ENCODE measurements at places on chromosomes 1 and 21.

- DNase-seq, result no peak
Measured at GRCh38 chr1:117732065-117732797, 126.4 kb downstream of the TENT5C start.

DNA sequence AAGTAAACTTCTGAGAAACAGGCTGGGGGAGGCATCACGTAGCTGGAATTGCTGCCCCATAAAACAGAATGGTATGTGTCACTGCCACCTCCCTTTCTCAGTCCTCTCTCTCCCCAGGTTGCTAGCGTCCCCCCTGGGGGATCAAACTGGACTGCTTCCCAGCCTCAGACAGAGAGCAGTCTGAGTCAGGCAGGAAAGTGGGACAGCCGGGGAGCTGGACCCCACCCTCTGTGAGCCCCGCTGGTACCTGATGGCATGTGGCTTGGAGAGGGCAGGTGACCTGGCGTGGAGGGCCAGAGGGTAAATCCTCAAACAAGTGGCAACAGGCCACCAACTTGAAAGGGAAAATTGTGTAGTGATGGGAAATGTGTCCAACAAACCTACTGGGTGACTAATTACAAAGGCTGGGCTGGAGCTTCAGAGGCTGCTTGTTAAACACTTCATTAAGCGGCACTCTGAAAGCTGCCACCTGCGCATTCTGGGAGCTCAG lies 1.0 kb upstream of the SFN start:
- no peak for DNase-seq

DNA sequence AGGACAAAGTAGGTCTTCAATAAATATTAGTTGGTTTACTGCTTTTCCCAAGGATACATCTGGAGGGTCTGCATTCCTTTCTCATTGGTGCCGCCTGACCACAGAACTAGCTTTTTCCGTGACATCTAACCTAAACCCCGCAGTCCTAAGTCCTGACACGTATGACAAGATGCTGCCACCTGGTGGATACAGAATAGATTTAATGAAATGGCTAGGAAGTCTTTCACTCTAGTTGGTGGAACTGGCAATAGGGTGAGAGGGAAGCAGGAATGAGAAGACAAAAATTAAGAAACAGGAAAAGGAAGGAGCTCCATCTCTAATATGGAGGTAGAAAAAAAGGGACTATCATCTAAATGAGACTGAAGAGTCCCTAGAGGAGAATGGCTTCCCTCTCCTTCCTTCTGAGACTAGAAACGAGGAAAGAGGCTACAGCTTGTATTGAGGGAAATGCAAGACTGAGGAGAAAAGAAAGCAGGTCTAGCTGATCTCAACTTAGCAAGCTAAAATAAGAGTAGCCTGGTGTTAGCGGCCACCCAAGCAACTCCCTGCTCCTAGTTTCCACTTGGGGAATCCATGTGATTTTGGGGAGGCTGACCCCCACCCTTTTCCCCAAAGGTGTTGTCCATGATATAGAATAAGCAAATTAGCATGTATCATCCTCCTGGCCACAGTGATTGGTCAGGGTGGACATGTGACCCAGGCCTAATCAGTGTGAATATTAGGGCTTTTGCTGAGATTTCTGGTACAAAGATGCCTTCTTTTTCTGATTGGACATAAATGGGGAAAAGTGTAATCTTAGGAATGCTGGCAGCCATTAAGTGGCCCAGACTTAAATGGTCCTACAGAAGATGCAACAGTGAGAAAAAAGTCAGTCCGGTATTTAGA lies 5.9 kb downstream of the RFX5 start:
- peak; percentile 56 for DNase-seq

DNA sequence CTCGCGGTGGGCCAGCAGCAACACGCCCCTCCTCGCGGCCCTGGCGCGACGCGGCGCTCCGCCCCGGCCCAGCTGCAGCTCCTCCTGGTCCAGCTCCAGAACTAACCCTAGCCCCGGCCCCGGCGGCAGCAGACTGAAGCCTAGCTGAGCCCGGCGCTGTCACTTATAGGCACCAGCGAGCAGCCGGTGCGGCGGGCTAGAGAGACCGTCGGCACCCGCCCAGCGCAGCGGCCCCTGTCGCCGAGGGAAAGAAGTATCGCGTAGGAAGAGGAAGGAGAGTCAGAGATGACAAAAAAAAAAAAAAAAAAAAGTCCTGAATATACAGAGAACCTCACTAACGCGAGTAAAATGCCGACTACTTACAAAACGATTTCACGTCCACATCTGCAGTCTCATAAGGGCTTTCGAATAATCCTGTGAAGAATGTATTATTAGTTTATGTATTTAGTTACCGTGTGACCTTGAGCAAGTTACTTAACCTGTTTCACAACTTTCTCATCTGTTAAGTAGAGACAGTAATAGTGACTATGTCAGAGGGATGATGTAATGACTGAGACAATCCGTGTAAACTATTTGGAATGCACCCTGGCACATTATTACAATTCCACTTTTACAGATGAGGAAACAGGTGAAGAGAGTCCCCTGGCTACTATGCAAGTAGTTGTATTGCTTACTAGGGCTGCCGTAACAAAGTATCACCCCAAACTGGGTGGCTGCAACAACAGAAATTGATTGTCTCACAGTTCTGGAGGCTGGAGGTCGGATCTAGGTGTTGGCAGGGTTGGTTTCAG lies at the start of gene SLC9A1:
Gene SLC9A1 (minus strand): TSS at position 135 of the 791 bp plus-strand sequence. CDS start 791 bp downstream, outside the sequence.
- peak; percentile 91 for DNase-seq

- peak; percentile 80 for DNase-seq
Measured at GRCh38 chr1:33367485-33368405, 46.8 kb upstream of the A3GALT2 start.

GRCh38 chr1:241413386-241413785 lies 56.4 kb upstream of the RGS7 start:
- no peak for DNase-seq

GRCh38 chr1:10325521-10325920 lies 73.3 kb upstream of the PGD start:
- no peak for DNase-seq

DNA sequence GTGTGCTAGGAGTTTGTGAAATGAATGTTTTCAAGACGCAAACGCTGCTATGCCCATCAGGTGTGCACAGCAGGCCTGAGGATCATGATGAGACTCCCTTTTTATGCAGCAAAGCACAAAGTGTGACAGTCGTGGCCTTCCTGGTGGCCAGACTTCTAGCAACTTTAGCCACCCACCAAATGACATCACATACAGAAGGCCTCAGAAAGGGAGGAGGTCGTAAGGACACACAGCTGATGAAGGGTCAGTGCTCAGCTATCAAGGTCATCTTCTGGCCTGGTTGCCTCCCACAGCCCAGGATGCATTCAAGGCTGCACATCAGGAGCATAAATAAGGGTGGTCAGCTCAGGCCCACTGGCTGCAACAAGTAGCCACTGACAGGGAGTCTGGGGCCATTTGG lies 36.6 kb downstream of the BMP8A start:
- no peak for DNase-seq

GRCh38 chr1:165279882-165280281 lies 76.6 kb downstream of the LMX1A start:
- DNase-seq, result no peak

DNA sequence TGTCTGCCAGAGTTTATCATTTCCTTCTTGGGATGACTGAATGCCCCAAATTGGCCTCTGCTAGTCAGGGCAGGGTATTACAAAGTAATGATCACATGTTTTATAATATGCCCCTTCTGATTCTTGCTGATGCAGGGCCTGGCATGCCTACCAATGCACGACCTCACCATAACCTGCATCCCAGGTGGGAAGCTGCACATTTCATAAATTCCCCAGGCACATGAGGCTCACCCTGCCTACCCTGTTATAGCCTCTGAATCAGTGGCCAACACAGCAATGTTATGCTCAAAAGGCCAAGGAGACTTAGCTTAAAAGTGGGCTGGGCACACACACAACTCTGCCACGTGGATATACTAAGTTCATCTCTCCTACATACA lies 28.0 kb upstream of the XPR1 start:
- no peak for DNase-seq

DNA sequence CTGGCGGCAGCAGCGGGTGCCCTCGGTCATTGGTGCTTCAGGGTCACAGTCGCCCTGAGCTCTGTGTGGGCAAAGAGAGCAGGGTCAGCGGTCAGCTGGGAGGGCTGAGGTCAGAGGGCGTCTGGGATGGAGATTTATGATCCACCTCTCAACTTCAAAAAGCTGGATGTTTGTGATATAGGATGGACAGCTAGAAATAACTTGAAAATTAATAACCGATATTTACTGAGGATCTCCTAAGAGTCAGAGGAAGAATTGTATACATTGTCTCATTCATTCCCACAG lies 2.0 kb downstream of the LEFTY1 start:
- DNase-seq, result no peak

DNA sequence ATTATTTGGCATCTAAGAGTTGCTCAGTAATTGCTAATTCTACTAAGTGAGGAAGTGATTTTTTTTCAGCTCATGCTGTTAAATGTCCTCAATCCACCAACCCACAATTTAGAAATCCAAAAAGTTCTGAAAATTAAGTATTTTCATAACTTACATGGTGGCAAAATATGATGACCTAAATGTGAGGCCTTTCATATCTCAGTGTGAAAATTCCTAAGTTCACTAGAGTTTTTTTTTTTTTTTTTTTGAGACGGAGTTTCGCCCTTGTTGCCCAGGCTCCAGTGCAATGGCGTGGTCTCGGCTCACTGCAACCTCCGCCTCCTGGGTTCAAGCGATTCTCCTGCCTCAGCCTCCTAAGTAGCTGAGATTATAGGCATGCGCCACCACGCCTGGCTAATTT lies 5.6 kb downstream of the NUCKS1 start:
- DNase-seq, result no peak

GRCh38 chr1:61448914-61449313 lies 276.0 kb downstream of the TM2D1 start:
- DNase-seq, result no peak

DNA sequence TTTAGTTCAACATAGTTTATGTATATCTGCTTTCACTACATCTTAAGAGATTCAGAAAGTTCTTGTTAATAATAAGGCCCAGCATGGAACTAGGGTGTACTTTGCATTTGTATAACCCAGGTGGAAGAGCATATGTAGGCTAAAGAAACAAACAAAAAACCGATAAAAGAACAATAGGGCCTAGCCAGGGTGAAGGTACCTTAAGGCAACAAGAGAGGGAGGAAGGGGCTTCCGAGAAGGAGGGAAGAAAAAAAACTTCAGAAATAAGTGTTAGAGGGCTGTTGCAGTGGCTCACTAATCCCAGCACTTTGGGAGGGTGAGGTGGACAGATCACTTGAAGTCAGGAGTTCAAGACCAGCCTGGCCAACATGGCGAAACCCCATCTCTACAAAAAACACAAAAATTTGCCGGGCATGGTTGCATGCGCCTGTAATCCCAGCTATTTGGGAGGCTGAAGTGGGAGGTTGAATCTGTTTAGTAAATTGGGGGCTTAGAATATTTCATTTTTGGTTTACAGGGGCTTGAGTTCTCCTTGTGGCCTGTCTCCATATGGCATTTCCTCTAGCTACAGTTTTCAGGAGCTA lies 4.7 kb upstream of the SPATA45 start:
- DNase-seq, result no peak

DNA sequence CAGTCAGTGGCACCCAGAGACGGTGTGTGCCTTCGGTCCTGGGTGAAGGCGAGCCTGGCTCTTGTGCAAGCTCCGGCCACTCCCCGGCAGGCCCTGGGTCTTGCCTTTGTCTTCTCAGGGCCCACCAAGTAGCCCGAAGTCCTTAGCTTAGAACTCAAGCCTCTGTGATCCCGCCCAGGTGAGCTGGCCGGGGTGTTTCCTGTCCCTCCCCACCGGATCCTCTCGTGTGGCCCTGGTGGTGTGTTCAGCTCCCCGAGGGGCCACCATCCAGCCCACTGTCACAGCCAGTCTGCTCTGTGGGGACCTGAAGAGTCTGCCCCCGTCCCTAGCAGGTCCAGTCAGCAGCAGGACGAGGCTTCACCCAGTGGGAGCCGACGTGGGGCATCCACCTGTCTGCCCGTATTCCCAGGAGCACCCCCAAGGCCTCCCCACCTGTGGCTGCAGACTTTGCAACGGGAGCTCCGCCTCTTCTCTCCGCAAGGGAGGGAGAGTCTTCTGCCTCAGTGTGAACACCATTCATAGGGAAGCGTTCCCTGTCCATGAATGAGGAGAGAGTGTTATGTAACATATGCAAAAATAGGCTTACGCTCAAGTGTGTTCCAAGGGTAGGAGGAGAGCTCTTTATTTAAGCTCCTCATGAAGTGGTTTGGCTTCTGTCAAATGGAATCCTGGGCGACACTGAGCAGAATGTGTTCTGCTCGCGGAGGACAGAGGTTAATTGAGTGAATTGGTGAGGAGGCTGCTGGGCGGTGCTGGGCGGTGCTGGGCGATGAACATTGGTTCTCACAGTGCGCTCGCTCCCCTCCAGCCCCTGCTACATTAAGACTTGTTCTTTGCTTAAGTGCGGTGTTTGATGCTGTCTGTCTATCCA lies 108.9 kb downstream of the CRYAA start:
- DNase-seq, result no peak
